ENCODE measurements at places on chromosomes 12 and 14.
A peak's percentile ranks its signal among the peaks of the same experiment; 100 is the strongest.

DNA sequence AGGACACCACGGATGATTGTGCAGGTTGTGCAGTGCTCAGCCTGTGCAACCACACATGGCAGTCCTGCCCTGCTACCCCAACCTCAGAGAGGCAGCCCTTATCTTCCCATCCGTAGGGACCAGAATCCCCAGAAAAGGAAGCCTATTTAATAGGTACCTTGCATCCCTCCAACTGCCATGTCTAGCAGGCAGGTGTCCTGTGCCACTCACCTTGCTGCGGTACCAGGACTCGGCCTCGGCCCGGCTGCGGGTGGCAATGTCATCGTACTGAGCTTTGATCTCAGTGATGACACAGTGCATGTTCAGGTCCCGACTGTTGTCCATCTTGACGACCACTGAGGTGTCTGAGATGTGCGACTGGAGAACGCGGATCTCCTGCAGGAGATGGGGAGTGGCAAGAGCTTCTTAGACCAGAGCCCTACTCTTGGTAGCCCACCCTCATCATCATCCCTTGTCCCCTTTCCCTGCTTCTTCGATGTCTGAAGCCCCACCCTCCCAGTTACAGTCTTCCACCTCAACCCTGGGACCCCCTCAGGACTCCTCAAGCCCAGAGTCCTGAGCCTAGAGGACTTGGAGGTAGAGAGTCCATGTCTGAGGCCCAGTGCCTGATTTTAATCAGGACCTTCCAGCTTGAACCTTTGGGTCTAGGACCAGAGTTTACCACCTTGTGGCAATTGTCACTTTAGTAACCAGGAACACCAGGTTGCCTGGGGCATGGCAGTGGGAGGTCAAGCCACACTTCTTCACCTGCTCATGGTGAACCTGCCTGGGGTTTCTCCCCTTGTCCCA lies 20.5 kb downstream of the KRT7 start:
- no peak for DNase-seq

GRCh38 chr12:102833687-102834441 lies 83.2 kb downstream of the PAH start:
- DNase-seq = no peak

- DNase-seq = no peak
These were observed 708 bp downstream of the FNTB start for GRCh38 chr14:64987438-64987767.

GRCh38 chr14:75905147-75905904 lies 76.5 kb downstream of the TGFB3 start:
- no peak for DNase-seq

- DNase-seq = no peak
These were observed 699.9 kb downstream of the C12orf50 start for GRCh38 chr12:87329076-87329863.

- no peak for DNase-seq
These were observed 88.5 kb downstream of the ADGRD1 start for GRCh38 chr12:131041968-131042833.

DNA sequence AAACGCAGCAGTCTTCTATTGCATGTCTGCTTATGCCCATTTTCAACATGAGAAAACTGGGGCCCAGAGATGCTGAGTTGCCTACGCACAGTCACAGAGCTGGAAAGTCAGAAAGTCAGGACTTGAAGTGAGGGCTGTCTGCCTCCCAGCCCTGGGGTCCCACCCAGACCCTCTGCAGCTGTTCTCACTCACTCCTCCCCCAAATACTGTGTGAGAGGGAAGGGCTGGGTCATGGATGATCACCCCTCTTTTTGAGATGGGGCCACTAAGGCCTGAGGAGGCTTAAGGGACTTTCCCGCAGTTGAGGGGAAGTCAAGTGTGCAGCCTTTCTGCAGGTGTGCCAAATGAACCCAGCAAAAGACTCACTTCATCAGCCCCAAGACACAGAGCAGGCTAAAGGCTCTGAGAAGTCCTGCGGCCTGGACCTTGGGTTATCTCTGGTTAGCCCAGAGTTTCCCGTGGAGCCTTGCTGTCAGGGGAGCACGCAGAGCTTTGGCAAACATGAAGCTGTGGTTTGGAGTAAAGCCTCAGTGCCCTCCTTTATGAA lies 18.7 kb downstream of the DTX1 start:
- no peak for DNase-seq

DNA sequence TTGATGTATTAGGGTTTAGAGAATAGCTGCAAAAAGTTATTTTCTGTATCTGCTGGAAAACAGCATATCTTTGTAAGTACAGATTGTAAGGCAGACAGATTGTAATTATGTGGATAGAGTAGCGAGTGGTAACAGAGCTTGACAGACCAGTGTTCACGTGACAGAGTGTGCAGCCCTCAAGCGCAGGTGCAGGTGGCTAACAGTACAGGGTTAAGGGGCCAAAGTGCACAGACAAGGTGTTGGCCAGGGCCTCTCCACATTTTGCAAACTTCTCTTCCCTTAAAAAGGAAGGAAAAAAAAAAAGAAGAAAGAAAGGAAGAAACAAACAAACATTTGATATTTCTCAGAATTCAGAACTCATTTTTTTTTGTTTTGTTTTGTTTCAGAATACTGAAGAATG lies 25.2 kb upstream of the KLHL42 start:
- DNase-seq = no peak

DNA sequence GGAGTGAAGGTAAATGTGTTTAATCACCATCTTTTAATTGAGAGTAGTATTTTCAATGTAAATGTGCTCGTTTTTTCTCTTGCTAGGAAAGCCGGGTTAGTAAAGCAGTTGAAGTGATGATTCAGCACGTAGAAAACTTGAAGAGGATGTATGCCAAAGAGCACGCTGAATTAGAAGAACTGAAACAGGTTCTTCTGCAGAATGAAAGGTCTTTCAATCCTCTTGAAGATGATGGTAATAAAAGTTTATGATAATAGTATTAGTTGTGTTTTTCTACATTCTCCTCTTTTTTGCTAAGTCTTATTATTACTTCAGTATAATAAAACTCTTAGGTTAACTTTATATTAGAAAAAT lies 93.9 kb downstream of the DNAI7 start:
- DNase-seq = no peak

- peak; percentile 19 for DNase-seq
These were observed 1.0 kb upstream of the CAMKK2 start for GRCh38 chr12:121297435-121297991.

- DNase-seq = no peak
These were observed at the start of gene LUM for GRCh38 chr12:91111366-91112325. Gene LUM, minus strand, starts transcription at chr12:91111494. Its CDS starts 2,515 bp downstream, at chr12:91108979.

- no peak for DNase-seq
These were observed 58.6 kb downstream of the FOXN4 start for GRCh38 chr12:109250523-109250922.

- no peak for DNase-seq
These were observed 32.0 kb downstream of the PTPN11 start for GRCh38 chr12:112450725-112451124.

DNA sequence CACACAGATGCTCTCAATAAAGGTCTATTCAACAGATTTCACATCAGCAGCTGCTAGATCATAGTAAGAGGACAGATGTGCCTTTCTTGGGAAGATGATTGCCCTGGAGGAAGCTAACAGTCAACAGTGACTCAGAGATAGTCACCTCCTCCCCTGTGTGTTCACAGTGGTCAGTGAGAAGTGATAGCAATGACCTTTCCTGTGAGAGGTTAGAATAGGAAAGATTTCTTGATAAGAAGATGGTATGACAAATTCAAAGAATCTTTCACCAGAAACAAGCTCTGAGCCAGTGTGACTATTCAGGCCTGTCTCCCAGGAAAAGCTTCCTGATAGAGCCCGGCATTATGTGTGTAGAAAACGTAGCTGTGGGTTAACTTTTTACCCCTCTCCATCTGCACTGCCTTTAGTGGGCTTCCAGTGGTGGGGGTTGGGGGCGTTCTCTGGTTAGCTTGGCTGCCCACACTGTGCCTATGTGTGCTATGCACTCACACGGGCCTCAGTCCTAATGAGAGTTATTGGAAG lies 66.4 kb upstream of the ARHGAP5 start:
- DNase-seq = peak; percentile 73

DNA sequence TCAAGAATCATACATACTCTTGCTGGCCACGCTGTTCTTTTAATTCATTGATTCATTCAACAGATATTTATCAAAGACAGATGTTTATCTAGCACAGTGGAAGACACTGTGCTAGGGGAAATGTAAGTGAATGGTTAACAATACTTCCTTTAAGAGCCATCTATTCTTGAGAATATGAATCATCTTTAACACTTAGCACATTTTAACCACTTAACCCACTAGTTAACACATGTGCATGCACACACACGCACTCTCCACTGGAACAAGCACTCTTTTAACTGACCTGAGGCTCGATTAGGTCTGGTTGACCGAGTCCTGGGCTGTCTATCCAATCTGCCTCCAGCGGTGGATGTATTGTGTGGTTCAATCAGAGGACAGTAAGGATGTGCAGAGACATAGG lies 34.6 kb downstream of the LMNTD1 start:
- no peak for DNase-seq

GRCh38 chr12:57229634-57230380 lies at the start of gene SHMT2:
Gene SHMT2, plus strand, starts transcription at chr12:57229711. Its CDS starts 68 bp downstream, at chr12:57229779.
- DNase-seq = peak; percentile 91

DNA sequence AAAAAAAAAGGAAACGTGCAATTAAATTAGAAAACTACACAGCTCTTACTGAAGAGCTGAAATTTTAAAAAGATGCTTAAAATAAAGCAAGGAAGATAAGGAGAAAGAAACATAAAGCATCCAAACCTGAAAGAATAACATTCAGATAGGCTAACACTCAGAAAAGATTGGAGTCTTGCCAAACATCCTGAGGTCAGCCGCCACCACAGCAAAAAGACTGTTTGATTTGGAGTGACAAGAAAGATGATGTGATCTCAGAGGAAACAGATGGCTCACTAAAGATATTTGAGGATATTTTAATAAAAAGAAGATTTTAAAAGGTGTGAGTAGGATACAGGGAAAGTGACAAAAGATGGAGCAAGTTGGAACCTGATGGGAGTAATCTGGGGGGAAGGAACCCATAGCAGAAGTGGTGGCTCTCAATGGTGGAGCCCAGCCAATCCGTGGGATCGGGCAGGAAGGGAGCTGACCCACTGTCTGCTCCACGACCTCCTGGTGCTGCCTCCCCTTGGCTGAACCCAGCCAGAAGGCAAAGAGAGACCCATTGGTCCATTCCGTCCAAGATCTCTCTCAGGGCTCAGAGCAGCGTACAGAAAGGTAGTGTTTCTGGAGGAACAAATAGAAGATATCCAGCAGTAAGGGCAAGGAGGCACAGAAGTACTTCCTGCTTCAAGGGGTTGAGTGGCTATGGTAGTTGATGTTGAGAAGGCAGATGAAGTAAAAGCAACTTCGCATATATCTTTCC lies 469.6 kb downstream of the RGS6 start:
- DNase-seq = no peak

DNA sequence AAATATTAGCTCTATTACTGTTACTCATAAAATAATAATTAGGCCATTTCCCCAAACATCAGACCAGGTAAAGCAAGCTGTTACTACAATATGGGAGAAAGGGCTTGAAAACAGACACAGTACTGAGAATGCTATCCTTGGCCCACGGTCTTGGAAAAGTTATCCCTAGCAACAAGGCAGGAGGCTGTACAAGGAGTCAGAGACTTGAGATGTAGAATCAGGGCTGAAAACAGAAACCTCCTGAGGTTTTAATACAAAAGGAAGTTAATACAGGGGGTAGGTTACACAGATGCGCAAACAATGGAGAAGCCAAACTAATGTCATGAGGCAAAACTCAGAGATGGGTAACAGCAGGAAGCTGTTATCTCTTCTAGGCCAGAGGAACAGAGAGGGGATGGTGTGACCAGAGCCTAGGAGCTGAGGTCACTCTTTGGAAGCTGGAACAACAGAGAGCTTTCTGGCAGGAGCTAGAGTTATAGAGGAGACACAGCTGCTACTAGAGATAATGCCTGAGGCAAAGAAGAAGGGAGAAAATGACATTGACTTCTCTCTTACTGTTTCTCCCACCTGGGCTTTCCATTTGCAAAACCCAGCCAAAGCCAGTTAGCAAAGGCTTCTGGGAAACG lies 248.8 kb downstream of the SUDS3 start:
- no peak for DNase-seq

GRCh38 chr12:11584221-11584855 lies 65.1 kb upstream of the ETV6 start:
- no peak for DNase-seq
